ENCODE measurements at places on chromosomes 5 and 9. TPM values are rescaled to one million over a fixed set of nuclear protein-coding genes. Genes with fewer than 3 reads are reported as not detected.

The SPATA31A3 gene
- not detected for total RNA-seq

The FBN2 gene
- 0.36 TPM for total RNA-seq

DNA sequence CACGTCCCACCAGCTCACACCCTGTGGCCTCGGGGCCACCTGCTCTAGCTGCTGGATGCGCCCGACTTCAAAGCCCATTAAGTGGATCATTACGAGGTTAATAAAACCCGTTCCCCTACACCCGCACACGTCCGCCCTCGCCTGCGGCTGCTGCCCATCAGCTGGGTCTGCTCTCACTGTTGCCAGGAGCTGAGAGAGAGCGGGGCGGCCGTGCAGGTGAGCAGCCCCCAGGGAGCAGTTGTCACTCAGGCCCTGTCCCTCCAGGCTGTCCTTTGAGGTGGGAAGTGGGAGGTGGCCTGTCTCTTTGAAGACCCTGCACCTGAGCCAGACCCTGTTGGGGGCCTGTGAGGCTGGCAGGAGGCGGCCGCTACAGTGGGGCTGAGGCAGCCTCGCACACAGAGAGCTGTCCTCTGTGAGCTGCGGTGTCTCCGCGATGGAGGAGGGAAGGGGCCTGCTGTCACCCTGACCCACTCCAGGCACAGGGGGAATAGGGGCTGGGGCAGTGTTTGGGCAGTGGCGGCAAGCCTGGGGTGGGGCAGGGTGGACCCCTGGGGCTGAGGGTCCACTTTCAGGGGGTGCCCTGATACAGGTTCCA lies 12.8 kb upstream of the UNC5A start:
- H3K27me3 ChIP-seq, result peaks cover 6% of the 10 kb centered on the region
- no peak overlapping the region for H3K4me3 ChIP-seq
- H3K4me1 ChIP-seq, result no peaks in the 10 kb centered on the region
- DNase-seq, result no peak

DNA sequence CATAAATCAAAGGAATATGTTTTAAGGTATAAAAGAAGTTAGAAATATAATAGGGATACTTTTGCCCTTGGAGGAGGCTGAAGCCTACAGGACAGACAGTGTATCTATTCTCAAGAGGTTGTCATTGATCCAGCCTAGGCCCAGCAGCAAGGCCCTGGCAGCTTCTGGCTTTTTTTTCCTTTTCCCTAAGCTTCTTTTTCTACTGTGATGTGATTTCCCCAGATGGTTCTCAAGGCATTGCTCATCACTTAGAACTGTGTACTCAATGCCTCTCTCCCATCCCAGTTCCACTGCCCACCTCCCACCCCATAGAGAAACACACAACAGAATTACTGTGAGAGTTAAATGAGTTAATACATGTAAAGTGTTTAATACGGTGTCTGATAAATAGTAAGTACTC lies 88.6 kb downstream of the SLC44A1 start:
- H3K36me3 ChIP-seq, result peaks cover 7% of the 10 kb centered on the region
- DNase-seq, result no peak
- H3K27me3 ChIP-seq, result no peaks in the 10 kb centered on the region

- no peak overlapping the region for H3K4me3 ChIP-seq
- no peaks in the 10 kb centered on the region for H3K36me3 ChIP-seq
- H3K27ac ChIP-seq, result no peak overlapping the region
- no peak for DNase-seq
Measured at GRCh38 chr5:113162208-113162607, 185.6 kb downstream of the DCP2 start.

DNA sequence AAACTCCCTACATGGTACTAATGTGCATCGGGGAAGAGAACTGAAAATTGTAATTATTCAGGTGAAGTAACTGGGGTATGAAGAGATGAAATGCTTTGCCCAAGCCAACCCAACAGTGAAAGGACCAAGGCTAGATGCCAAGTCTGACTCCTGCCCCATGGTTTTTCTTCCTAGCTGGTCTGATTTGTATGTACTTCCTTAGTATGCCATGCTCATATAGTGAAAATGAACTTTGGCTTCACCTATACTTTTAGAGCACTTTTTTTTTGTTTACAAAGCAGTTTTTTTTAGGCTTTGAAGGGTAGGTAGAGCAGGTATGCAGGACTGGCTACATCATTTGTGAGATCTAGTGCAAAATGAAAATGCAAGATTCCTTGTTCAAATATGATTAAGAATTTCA lies 359.4 kb upstream of the RIOK2 start:
- no peak for DNase-seq
- no peak overlapping the region for H3K27ac ChIP-seq
- no peak overlapping the region for H3K4me3 ChIP-seq
- no peaks in the 10 kb centered on the region for H3K4me1 ChIP-seq

DNA sequence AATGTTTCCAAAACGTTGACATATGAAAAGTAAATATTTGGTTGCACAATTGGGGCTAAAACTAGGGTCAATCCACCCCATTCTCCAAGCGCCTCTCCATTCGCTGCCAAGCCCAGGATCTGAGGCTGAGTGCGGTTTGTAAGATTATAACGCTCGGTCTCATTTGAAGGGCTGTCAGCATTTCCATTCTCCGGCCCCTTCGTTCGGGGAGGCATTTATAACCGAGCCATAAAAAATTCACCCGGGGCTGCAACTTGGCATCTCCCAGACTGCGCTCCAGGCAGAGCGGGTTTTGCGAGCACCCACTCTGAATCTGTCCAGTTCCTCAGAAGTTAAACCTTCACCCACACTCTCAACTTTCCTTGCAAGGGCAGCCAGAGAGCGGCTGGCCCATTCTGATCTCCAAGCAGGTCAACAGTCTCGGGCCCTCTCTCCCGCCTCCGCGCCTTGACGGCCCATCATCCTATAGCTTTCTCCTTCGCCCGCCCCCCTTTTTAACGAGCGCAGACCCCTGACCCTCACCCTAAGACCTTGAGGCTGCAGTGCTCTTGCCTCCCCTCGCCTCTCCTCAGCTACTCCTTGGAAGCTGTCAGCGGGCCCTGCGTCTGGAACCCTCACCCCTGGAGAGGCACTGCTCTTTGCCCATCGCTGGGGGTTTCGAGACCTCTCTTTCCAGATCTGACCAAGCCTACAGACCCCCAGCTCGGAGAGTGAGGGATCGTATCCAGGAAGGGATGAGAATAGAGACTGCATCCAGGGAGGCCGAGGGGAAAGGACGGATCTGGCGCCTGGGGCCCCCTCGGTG lies 1.1 kb downstream of the SLIT3 start:
- H3K36me3 ChIP-seq, result no peaks in the 10 kb centered on the region
- no peaks in the 10 kb centered on the region for H3K27me3 ChIP-seq
- peak overlapping the region; percentile 74 for H3K4me3 ChIP-seq
- peak overlapping the region; percentile 91 for H3K27ac ChIP-seq
- DNase-seq, result peak; percentile 73
- peaks cover 70% of the 10 kb centered on the region for H3K4me1 ChIP-seq

DNA sequence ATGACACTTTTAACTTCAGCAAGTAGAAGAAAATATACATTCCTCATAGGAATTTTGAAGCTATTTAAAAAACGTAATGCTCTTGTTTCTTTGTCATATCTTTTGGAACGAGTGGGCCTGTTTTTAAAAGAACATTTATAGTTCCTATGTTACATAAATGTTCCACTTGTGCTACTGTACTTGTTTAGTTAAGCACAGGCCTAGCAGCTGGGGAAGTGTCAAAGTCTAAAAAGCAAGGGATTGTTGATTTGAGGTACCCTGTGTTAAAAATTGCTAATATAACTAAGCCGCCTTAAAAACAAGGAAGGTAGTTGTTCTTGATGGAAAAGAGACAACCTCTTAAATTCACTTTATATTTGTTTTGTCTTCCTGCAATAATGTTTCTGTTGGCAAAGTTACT lies 27.2 kb upstream of the ELL2 start:
- H3K27ac ChIP-seq, result no peak overlapping the region
- no peak for DNase-seq
- no peaks in the 10 kb centered on the region for H3K4me1 ChIP-seq
- no peaks in the 10 kb centered on the region for H3K27me3 ChIP-seq
- H3K4me3 ChIP-seq, result no peak overlapping the region
